Fibroblast of the aortic adventitia (primary cell): ENCODE measurements at places on chromosomes 16 and 17. TPM values are rescaled to one million over a fixed set of nuclear protein-coding genes. Genes with fewer than 3 reads are reported as not detected.

The TBC1D26 gene
- total RNA-seq: 0.65 TPM in 1 of 2 replicates, not detected in the other

The KRTAP4-5 gene
- total RNA-seq: not detected in 2 replicates

The ZP2 gene
- not detected in 2 replicates for total RNA-seq

The PITPNM3 gene
- 0.57 and 1.3 TPM in 2 replicates for total RNA-seq

The CA10 gene
- total RNA-seq: not detected in 2 replicates

The DPEP1 gene
- not detected in 2 replicates for total RNA-seq

The B4GALNT2 gene
- total RNA-seq: 0.45 TPM in 1 of 2 replicates, not detected in the other

The ZMYND15 gene
- 0.18 TPM in 1 of 2 replicates, not detected in the other for total RNA-seq

The ACSF3 gene
- total RNA-seq: 9.9 and 17.6 TPM in 2 replicates

The WSCD1 gene
- 0.16 and 0.18 TPM in 2 replicates for total RNA-seq

The ABCC12 gene
- total RNA-seq: not detected in 2 replicates

The MYO1D gene
- total RNA-seq: 45.1 and 94.0 TPM in 2 replicates

The ZFP3 gene
- total RNA-seq: 0.74 and 1.4 TPM in 2 replicates

The GGT6 gene
- not detected in 2 replicates for total RNA-seq
